ENCODE measurements at places on chromosomes 7 and 10.

GRCh38 chr7:46930366-46930765, 651.5 kb downstream of the TNS3 start:
- DNase-seq, result no peak

- no peak for DNase-seq
These were observed 123.9 kb upstream of the PPIF start for GRCh38 chr10:79223091-79224048.

- peak; percentile 23 for DNase-seq
These were observed 43.9 kb upstream of the SRGN start for GRCh38 chr10:69043931-69044531.

- no peak for DNase-seq
These were observed 38.6 kb downstream of the IL6 start for GRCh38 chr7:22765609-22766008.

GRCh38 chr7:39746103-39746819, 122.9 kb downstream of the RALA start:
- DNase-seq, result peak; percentile 56

DNA sequence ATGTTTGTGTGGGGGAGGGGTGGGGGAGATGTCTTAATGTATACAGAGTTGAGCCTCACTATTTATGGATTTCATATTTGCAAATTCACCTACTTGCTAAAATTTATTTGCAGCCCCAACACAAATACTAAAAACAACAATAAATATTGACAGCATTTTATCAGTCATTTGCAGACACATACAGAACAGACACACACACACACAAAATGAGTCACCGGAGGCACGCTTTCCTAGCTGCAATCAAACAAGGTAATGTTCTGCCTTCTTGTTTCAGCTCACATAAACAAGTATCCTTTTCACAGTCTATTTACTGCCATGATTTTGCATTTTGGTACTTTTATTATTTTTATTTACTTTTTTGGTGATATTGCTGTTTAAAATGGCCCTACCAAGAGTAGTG, 88.5 kb downstream of the IPMK start:
- DNase-seq, result no peak

DNA sequence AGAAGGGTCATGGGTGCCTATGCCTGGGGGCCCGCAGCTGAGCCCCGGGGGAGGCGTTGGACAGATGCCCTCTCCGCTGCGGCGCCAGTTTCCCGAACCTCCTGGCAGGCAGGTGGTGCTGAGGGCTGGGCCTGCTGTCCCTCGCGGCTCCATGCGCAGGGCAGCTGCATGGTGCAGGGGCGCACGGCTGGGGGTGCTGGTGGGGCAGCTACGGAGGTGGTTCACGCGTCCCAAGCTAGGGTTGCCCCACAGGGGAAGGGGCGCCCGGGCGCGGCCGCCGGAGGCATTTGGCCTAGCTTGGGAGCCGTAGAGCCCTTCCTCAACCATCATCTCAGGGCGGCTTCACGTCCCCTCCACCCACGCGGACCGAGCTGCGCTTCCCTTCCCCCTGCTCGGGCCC, 146.0 kb downstream of the CCDC201 start:
- no peak for DNase-seq

DNA sequence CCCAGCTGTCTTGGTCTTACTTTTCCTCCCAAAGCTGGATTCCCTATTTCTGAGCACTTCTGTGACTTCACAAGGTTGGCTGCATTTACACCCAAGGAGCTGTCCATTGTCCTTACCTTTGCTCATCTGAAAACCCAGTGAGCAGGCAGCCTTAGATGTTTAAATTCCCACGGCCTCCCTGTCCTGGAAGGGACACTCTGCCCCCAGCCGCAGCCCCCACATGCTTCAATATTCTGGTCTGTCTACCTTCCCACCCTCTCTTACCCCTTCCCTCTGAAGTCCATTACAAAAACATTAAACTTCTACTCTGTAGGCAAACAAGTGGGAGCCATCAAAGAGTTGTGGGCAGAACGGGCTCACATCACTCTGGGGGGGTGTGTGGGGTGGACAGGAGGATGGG, 73.8 kb upstream of the EFCAB10 start:
- DNase-seq, result no peak

GRCh38 chr7:91235211-91235832, 28.9 kb upstream of the FZD1 start:
- DNase-seq, result no peak

DNA sequence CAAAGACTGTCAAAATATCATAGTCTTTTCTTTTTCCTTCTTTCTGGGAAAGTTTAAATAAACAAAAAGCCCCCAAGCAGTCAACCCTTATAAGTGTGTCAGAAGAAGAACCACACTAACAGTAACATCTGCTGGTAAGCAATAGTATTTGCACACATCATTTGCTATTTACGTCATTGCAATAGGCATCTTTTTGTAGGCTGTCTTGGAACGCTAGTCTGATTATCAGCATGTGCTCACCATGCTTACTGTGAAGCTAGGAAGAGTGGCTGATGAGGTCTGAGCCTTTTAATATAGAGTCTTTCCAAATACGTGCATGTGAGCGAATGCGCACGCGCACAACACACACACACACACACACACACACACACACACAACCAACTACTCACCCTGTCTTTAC, 599.0 kb upstream of the TPK1 start:
- no peak for DNase-seq

DNA sequence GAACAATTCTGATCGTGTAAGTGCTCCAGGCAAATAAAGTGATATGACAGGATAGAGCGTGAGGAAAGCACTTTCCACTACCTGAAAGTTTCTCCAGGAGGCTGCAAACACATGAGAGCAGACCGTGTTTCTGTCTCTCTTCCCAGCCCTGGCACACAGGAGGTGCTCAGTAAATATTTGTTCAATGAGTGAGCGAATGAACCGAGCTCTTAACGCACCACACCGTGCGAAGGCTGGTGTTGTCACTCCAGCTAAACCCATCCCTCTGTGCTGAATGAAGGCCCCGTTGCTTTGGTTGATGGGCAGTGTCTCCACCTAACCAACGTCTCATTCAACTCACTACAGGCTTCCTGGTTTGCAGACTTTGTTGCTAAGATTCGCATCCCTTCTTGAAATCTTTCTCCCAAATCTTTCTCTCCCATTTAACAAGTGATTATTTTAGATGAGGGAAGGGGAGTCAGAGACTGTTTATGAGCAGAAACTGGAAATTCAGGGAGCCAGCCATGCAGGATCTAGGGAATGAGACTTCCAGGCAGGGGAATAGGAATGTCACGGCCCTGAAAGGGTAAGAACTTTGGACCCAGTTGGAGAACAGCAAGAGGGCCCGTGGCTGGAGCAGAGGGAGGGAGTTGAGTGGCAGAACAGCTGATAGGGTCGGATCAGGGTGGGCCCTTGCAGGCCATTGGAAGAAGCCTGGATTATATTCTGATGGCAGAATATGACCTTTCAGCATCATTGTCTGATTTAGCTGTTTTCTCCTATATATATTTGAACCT, 282.6 kb downstream of the CAMK1D start:
- DNase-seq, result no peak

DNA sequence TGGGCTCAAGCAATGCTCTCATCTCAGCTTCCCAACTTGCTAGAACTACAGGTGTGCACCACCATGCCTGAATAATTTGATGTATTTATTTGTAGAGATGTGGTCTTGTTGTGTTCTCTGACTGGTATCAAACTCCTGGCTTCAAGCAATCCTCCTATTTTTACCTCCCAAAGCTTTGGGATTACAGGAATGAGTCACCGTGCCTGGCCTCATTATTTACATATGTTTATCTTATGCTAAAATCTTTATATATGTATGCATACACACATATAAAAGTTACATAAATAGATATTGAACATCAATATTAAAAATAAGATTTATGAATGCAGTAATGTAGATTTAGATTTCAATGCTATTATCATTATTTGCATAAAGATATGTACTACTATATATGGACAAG, 1634.5 kb upstream of the LRRTM3 start:
- DNase-seq, result no peak

Measured in stimulated activated CD4-positive, alpha-beta T cell treated with anti-CD3 and anti-CD28 coated beads, Interleukin-12 subunit alpha, Interleukin-12 subunit beta, amount 100 ng/mL, for 4 hours (primary cell).